ENCODE measurements at places on chromosomes 2 and 18.
A peak's percentile ranks its signal among the peaks of the same experiment; 100 is the strongest.

- no peak for ATAC-seq
Measured at GRCh38 chr2:14552818-14553217, 79.7 kb upstream of the LRATD1 start.

DNA sequence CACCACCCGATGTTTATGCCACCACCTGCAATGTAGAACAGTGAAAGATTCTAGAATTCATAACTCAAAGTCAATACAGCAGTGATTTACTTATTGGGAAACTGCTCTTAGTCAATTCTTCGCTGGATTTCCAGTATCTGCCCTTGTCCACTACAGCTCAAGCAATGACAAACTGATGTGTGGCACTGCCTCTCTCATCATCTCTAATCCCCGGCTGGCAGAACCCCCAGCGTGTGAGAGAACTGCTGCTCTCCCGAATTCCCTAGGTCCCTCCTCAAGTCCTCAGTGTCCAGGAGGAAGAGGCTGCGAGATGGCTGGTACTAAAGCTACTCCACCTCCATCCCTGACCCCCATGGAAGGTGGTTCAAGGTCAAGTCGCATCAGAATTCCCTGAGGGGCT is 1.6 kb downstream of the TXNL4A start:
- ATAC-seq = no peak

GRCh38 chr18:8812631-8813030 is 107.3 kb downstream of the MTCL1 start:
- ATAC-seq = no peak

GRCh38 chr18:23237524-23238151 is 102.4 kb downstream of the CABLES1 start:
- ATAC-seq = peak; percentile 71

- peak; percentile 95 for ATAC-seq
Measured at GRCh38 chr2:130355578-130356431, at the start of gene PTPN18. PTPN18 (plus strand) TSS chr2:130356056; CDS start chr2:130356108, 52 bp downstream.

GRCh38 chr2:62074233-62074632 is 121.7 kb upstream of the B3GNT2 start:
- ATAC-seq = no peak

- no peak for ATAC-seq
Measured at GRCh38 chr2:108910011-108910431, 79.0 kb downstream of the EDAR start.

DNA sequence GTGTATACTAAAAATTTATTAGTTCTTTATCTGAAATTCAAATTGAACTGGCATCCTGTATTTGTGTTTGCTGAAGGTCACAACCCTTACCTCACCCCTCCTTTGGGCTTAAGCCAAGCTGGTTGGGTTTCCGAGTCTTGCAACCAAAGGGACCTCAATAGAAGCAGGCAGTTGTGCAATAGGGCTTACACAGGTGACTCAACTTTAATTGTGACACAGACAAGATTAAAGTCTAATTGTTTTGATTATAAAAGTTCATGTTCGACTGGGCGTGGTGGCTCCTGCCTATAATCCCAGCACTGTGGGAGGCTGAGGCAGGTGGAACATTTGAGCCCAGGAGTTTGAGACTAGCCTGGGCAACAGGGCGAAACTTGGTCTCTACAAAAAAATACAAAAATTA is 71.5 kb downstream of the RAB31 start:
- ATAC-seq = no peak

GRCh38 chr2:190938771-190939335 is 58.2 kb downstream of the GLS start:
- ATAC-seq = no peak

DNA sequence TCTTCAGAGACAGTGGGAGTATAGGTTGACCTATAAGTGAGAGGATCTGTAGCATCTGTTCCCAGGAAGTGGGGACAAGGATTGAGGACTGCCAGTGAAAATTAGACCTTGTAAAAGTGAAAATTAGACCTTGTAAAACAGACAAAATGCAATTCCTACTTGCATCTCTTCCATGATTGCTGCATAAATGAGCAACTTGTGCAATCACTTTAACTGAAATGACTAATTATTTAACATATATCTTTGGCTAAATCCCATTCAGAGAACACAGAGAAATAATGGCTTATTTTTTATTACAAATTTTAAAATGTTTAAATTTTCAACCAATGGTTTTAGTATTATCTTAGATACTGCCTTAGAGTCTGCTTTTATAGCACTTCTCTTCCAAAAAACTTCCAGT is 67.2 kb upstream of the NABP1 start:
- no peak for ATAC-seq

- ATAC-seq = no peak
Measured at GRCh38 chr2:221449406-221449805, 122.7 kb downstream of the EPHA4 start.

GRCh38 chr2:51247252-51247805 is 215.4 kb upstream of the NRXN1 start:
- ATAC-seq = no peak

GRCh38 chr2:207490441-207490840 is 39.3 kb upstream of the CREB1 start:
- ATAC-seq = no peak

GRCh38 chr18:12880541-12880910 is 3.5 kb downstream of the PTPN2 start:
- no peak for ATAC-seq

DNA sequence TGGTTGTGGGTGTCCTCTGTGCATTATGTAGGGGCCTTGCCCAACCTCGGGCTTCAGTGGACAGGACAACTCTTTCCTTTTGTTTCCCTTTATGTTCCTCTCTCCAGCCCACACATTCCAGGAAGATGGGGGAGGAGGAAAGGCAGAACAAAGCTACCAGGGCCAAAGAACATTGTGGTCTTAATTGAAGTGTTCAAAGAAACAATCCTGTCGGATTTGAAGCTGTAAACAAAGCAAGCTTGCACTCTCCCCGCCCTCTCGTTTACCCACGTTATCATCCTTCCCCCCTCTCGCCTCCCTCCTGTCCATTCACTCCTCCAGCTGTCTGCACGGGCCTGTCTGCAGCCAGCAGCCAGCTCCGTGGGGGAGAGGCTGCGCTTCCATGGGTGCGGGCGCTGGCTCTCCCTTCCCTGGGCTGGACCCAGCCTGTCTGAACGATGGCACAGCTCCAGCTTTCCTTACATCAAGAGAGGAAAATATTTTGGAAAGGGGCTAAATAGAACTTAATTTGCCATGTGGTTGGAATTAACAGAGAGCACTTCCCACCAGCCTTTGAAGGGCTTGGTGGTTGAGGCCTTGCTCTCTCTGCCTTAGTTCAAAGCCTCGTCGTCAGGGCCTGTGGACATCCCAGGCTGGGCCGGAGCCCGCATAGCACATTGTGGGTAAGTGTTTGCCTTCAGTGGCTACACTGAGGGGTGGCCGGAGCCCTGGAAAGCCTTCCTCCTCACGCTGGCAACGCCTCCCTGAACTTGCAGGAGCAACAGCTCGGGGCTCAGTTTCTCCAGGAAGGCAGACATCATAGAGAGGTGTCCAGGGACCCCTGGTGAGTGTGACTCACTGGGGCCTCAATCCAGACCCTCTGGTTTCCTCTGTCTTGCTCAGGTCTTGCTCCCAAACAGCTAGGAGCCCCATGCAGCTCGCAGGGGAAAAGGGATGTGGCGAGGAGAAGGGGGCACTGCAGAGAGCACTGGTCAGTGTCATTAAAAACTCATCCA is 60.6 kb upstream of the HS6ST1 start:
- no peak for ATAC-seq

GRCh38 chr2:41597680-41598079 is 450.1 kb upstream of the PKDCC start:
- ATAC-seq = no peak

DNA sequence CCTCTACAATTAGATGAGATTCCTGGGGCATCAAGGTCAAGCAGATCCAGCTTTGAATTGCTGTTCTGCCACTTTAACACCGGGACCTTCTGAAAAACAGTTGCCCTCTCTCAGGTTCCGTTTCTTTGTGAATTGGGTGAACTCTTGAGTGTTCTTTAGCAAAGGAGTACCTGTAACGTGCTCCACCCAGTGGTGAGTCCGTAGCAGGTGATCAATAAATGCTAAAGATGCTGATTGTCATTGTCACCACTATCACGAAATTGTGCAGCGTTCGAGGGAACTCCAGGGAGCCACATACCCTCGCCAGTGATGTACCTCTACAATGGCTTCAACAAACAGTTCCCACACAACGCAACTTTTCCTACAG is 81.9 kb downstream of the TCF7L1 start:
- no peak for ATAC-seq

DNA sequence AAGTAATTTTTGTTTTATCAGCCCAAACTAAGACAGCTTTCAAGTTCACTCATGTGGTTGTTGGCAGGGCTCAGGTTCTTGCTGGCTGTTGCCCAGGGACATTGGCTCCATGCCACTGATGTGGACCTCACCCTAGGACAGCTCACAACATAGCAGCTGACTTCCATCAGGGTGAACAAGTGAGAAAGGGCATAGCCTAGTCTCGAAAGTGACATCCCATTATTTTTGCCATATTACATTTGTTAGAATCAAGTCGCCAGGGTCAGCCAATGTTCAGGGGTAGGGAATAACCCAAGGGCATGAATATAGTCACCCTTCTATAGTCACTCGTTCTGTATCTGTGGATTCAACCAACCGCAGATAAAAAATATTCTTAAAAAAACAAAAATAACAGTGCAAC is 10.7 kb upstream of the CWC22 start:
- no peak for ATAC-seq

DNA sequence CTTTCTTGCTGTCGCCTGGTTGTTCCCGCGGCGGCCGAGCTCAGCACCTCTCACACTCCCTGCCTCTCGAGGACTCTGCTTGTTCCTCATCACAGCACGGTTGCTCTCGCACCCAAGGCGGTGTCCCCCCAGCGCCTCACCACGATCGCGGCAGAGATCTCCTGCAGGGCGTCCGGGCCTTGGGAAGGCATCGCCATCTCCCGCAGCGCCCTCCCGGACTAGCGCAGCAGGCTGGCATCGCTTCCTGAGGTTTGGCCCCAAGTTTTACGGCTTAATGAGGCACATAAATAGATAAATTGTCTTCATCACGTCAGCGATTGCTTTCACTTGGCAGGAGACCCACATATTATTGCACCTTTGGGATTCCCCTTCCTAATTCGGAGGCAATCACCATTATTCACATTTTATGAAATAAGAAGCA is 125.4 kb downstream of the RGPD3 start:
- ATAC-seq = no peak

GRCh38 chr2:50318147-50318546 is 713.8 kb downstream of the NRXN1 start:
- no peak for ATAC-seq

GRCh38 chr2:33719067-33719466 is 120.0 kb upstream of the FAM98A start:
- no peak for ATAC-seq

GRCh38 chr2:106561803-106562202 is 74.6 kb downstream of the CD8B2 start:
- ATAC-seq = no peak

- no peak for ATAC-seq
Measured at GRCh38 chr2:20018601-20019152, 6.2 kb upstream of the MATN3 start.

- no peak for ATAC-seq
Measured at GRCh38 chr2:119605096-119605495, 60.8 kb downstream of the CFAP221 start.

GRCh38 chr2:35080231-35080910 is 1275.2 kb upstream of the CRIM1 start:
- ATAC-seq = no peak

DNA sequence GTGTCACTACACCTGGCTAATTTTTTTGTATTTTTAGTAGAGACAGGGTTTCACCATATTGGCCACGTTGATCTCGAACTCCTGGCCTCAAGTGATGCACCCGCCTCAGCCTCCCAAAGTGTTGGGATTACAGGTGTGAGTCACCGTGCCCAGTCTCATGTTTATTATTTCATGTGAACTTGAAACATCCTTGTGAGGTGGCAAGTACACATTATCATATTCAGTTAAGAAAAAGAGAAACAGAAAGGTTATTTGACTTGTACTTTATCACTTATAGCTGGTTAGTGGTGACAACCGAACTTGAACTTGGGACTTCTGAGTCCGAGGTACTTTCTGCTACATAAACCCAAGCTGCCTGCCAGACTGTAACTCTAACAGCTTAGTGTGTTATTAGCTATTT is 24.4 kb downstream of the ABHD3 start:
- ATAC-seq = no peak
